ENCODE measurements at places on chromosomes 2 and 18.

DNA sequence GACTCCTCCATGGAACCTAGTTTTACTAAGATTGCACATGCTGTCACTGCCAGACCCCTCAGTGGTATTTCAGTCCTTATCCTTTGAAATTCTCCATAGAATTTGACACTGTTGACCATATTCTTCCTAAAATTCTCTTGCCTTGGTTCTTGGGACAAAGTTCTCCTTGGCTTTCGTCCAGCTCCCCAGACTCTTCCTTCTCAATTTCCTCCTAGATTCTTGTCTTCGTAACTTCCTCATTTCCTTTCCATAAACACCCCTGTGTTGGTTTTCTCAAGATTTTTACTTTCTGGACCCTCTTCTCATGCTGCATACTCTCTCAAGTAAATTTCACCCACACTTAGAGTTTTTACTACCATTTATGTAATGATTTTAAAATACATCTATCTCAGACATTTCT, 96.6 kb upstream of the TWSG1 start:
- DNase-seq, result no peak

DNA sequence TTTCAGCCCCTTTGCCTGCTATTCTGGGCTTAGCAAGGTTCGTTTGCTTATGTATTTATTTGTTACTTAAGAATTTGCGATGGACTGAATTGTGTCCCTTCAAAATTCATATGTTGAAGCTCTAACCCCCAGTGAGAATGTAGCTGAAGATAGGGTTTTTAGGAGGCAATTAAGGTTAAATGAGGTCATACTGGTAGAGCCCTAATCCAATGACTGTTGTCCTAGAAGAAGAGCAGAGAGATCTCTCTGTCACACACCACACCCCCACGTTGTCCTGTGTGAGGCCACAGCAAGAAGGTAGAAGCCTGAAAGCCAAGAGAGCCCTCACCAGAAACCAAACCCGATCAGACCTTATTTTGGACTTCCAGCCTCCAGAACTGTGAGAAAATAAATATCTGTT, 66.7 kb downstream of the KIAA1328 start:
- DNase-seq, result no peak

DNA sequence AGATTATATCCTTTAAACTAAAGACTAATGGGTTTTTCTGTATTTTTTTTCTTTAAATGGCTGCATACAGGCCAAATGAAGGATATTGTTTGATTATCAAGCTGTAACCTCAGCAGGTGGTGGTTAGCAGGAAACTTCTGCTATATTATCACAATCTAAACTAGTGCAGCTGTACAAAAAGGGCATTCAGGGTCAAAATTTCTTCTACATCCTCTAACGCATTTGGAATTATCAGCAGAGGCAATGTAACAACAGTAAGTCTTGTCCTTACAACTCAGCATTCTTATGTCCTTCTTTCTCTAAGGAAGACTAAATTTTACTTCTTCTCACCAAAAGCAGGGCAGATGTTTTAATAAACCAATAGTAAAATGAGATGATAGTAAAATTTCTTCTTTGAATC, 135.8 kb upstream of the FN1 start:
- DNase-seq, result no peak

DNA sequence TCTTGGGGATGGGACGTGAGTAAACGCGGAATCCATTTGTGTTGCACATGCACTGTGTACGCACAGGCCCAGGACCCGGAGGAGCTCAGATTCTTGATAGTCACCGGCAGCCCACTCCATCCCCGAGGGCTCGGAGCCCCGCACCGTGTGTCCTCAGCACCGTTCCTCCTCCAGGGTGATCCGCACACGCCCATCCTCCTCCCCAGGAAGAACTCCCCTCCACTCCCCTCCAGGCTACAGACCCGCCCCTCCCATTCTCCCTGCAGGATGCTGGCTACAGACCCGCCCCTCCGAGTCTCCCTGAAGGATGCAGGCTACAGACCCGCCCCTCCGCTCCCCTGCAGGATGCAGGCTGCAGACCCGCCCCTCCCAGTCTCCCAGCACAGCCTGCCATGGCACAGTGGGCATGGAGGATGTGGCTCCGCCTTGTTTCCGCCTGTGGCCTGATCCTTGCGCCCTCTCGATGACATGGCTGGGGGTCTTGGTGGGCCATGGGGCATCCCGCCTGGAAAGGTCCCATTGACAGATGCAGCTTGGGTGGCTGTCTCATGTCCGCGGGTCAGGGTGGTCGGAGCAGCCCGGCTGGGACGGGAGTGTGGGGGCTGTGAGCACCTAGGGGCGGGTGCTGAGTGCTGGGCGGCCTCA, 14.1 kb downstream of the CTDP1 start:
- no peak for DNase-seq

- DNase-seq, result no peak
These were observed 40.4 kb upstream of the ATIC start for GRCh38 chr2:215271446-215271845.

GRCh38 chr2:98379311-98380202, 33.3 kb downstream of the CNGA3 start:
- no peak for DNase-seq

DNA sequence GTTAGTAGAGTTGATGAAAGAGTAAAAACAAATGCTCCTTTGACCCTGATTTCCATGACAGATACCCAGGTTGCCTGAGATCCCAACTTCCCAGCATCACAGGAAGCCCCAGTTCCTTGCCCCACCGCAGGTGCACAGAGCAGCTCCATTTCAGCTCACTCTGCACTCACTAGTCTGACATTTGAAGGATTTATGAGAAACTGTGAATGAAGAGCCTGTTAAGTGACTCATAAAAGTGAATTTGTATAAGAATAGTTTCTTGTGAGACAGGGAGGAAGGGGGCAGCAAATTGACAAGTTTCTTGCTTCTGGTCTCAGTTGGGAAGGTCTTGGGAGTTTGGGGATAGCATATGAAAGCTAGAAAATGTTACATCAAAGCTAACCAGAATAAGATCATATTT, 248.7 kb upstream of the ATP5MC3 start:
- DNase-seq, result no peak

DNA sequence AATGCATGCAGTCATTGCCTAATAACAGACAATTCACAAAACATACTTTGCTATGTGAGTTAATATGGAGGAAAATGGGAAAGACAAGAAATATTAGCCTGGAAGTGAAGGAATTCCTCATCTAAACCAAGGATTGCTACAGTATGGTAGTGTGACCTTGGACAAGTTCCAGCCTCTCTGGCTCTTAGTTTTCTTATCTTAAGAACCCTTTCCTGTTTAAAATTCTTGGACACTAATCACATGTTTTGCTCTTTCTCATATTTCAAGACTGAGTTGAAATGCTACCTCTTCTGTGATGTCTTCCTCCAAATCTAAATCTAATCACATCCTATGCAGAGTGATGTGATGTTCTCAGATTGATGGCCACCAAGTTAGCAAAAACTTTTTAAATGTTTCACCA, 20.8 kb upstream of the ADAM23 start:
- no peak for DNase-seq

GRCh38 chr2:122191331-122191730, 435.9 kb downstream of the TSN start:
- DNase-seq, result no peak

- no peak for DNase-seq
These were observed 34.3 kb downstream of the LCLAT1 start for GRCh38 chr2:30481323-30481800.

GRCh38 chr2:96241900-96242611, 23.7 kb downstream of the TMEM127 start:
- peak; percentile 18 for DNase-seq

GRCh38 chr2:33452545-33452944, 23.9 kb upstream of the RASGRP3 start:
- DNase-seq, result no peak

- no peak for DNase-seq
These were observed 1.6 kb downstream of the SERPINB8 start for GRCh38 chr18:63971320-63972001.

DNA sequence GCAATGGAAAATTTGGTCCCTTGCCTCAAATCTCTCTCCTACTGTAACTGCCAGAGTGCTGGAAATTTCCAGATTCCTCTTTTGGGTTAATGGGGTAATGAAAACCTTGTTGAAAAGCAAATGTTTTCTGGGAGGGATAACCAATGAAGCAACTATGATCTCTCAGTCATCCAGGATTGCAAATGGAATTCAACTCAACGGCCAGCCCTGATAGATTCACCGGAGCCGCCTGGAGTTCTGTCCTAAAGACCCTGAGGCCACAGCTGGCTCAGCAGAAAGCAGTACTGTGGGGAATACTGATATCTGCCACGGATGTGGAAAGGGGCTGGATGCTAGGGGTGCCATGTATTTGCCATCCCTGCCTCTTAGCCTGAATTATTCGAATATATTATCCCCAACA, 167.8 kb downstream of the NRP2 start:
- no peak for DNase-seq

GRCh38 chr2:204542982-204543608, 2.2 kb upstream of the PARD3B start:
- DNase-seq, result no peak

DNA sequence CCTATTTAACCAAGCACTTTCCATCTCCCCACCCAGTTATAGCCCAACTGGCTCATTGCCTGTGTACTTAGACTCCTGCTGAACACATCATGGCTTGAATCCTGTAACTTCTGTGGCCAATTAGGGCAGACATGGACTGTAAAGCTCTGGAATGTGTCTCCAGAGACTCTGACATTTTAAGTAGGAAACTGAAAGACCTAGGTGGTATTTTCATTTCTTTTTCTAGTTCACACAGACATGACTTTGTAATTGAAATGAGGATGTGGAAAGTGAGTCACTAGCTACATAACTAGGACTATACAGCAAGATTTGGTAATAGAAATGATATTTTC, 12.2 kb downstream of the DOK1 start:
- no peak for DNase-seq

DNA sequence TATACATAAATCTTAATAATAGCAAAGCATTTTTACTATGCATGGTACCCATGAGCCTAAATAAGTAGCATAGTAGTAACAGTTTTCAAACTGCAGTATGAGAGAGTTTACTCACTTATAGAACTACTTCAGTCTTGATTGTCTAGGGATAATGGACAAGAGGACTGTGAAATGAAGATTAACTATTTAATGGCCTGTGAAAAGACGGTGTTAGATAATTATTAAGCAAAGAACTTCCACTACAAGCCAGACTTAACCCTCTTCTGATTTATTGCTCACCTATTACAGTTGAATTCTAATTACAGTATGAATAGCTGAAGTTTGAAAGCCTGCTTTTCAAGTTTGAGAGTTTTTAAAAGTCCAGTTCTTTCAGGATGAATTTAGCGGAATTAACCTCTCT, 18.9 kb downstream of the PIK3C3 start:
- DNase-seq, result no peak

DNA sequence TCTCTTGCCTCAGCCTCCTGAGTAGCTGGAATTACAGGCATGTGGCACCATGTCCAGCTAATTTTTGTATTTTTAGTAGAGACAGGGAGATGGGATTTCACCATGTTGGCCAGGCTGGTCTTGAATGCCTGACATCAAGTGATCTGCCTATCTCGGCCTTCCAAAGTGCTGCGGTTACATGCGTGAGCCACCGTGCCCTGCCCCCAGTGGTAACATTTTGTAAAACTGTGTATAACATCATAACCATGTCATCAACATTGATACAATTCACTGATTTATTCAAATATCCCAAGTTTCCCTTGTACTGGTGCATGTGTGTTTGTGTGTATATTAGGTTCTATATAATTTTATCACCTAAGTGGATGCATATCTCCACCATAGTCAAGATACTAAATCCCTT, 70.0 kb downstream of the PDCL3 start:
- DNase-seq, result no peak

- DNase-seq, result no peak
These were observed 31.0 kb upstream of the SLC9A2 start for GRCh38 chr2:102588213-102588939.

- DNase-seq, result no peak
These were observed 106.6 kb downstream of the SLC5A7 start for GRCh38 chr2:108092886-108093285.

DNA sequence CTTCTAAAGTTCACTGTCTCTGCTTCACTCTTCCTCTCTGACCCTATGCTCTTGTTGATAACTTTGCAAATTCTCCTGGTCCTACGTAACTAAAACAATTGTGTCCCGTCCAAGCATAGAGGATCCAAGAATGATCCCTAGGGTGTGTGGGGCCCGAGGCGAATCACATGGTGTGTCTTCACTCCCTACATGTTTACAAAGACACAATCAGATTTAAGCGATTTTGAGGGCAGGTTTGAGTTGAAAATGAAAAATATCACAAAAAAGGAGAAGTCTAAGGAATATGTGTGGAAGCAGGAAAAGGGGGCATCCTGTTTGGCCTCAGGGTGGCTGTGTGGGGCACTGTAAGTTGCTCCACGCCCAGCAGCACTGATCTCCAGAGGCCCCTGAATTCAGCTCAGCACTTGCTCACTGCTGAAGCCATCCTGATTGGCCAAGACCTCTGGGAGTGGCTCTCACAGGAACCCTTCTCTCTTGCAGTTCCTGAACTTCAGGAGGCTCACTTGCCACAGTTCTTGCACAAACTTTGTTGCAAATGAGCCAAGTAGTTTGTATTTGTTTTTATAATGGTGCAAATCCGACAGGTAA, 363.6 kb downstream of the ZNF521 start:
- DNase-seq, result no peak

DNA sequence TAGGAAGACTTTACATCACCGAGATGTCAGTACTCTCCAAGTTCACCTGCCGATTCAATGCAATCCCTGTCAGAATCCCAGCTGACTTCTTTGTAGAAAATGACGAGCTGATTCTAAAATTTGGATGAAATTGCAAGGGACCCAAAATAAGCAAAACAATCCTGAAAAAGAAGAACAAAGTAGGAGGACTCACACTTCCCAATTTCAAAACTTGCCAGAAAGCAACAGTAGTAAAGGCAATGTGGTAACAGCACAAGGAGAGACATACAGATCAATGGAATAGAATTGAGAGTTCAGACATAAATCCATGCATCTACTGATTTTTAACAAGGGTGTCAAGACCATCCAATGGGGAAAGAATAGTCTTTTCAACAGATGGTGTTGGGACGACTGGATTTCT, 52.2 kb downstream of the SMAD7 start:
- DNase-seq, result no peak

Data from activated CD4-positive, alpha-beta T cell treated with anti-CD3 and anti-CD28 coated beads for 1 hour (primary cell).